Activated naive CD4-positive, alpha-beta T cell treated with Interleukin-2 at 50 U/mL for 16 hours (primary cell): ENCODE measurements at places on chromosomes 2 and 18.

- no peak for DNase-seq
Measured at GRCh38 chr2:9398881-9399780, 24.2 kb downstream of the ITGB1BP1 start.

GRCh38 chr2:54691445-54692135 lies 31.9 kb upstream of the EML6 start:
- no peak for DNase-seq

DNA sequence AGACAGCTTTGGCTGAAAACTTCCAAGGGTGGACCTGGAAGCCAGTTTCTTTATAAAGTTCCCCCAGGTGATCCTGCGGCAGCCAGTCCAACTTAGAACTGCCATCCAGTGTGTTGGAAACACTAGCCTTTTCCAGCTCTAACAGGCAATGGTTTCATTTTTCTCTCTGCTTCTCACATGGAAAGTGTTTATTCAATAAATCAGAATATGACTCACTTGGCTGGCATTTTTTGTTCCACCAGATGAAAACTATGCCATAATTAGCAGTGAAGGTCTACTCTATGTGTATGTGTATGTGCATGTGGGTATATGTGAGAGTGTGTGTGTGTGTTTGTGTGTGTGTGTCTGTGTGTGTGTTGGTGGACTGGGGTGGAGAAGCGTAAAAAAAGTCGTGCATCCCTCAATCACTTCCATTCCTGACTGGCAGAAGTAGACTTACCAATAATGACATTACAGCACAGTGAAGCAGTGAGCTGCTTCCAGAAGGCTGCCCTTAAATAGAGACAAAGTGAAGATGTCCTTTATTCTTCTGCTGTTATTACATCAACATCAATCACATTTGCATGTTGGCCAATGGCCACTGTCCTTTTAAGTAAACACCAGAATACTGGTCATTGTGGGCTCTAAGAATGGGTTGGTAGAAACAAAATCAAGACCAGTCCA lies 90.9 kb upstream of the SETBP1 start:
- DNase-seq, result no peak

GRCh38 chr2:107361751-107362381 lies 464.8 kb upstream of the RGPD4 start:
- DNase-seq, result no peak

GRCh38 chr2:36461039-36461681 lies 105.6 kb downstream of the CRIM1 start:
- no peak for DNase-seq

- DNase-seq, result no peak
Measured at GRCh38 chr2:227473122-227473461, 1.1 kb downstream of the AGFG1 start.

DNA sequence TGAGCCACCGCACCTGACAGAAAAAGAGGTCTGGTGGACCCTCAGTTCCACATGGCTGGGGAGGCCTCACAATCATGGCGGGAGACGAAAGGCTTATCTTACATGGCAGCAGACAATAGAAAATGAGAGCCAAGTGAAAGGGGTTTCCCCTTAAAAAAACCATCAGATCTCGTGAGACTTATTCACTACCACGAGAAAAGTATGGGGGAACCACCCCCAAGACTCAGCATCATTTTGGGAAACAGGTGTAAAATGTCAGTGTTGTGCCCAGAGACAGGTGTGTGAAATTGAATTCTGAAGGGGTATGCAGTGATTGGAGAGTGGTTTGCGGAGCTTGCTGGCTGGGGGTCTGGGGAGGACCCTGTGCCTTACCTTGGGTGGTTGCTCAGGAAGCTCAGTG lies 4.6 kb upstream of the D2HGDH start:
- no peak for DNase-seq

DNA sequence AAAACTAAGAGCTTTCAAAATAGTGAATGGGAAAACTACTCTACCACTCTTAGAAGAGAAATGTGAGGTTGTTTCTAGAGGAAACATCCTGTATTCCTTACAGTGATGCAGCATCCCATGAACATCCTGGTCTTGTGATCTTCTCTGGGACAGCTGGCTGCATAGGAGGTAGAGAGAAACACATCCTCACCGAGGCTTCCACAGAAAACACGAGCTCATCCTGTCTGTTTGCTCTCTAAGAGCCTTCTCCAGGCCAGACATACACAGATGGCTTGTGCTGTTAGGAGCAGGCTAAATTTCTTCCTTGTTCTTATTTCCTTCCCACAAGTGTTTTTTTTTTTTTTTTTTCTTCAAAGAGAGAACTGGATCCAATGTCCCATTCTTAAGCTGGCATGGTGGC lies 14.7 kb upstream of the FZD7 start:
- DNase-seq, result no peak

DNA sequence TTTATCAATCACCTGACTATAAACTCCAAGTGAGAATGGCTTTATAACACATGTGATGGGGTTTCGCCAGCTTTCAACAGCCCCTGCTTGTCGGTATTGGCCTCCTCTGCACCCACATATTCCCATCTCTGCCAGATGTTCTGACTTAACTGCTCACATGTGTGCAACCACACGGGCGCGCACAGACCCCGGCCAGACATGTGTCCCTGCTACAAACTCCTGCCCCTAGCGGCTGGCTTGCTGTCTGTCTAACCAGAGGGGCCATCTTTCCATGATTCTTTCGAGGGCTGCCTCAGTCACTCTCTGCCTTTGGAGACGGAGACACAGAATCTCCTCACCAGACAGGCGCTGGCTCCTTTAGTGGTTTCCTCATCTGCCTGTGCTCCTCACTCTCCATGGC lies 15.3 kb downstream of the STON1 start:
- no peak for DNase-seq

DNA sequence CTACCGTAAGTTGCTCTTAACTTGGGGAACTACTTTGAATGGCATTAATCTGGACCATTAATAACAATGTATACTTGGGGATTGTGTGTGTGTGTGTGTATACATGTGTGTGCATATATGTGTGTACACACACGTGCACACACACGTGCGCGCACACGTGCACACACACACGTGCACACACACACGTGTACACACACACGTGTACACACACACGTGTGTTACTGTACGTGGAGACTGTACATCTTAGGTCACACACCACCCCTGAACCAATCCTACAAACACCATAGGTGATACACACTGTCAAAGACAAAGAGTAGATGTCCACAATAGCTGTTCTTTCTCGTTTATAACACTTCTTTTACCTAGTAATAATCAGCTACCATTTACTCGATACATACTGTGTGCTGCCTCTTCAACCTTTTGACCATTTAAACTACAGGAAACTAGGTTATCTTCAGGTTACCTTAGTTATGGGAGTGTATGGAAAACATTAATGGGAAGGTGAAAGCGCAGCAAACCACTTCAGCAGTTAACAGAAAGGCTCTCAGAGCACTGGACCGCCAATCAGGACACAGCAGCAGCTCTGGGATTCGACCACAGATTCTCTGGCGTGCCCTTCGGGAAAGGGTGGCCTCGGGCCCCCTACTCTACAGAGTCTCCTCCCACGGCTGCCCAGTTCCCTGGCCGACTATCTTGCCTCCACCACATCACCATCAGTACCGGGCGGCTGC lies 894 bp upstream of the GCC2 start:
- no peak for DNase-seq

GRCh38 chr2:241904011-241904718 lies 34.6 kb downstream of the RTP5 start:
- DNase-seq, result no peak

DNA sequence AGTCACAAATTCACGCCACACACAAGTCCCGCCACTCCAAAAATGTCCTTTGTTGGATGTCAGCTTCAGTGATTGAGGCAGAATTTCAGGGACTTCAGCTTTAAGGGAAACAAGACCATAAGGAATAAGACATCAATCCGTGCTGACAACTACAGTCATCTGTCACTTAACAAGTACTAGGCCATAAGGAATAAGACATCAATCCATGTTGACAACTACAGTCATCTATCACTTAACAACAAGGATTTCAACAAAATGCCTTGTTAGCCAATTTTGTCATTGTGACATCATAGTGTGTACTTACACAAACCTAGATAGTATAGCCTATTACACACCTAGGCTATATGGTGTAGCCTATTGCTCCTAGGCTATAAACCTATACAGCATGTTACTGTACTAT lies 58.0 kb downstream of the ANTXR1 start:
- no peak for DNase-seq

GRCh38 chr2:162153608-162154224 lies 1.7 kb upstream of the GCG start:
- peak; percentile 62 for DNase-seq

GRCh38 chr2:220915092-220915623 lies 656.9 kb downstream of the EPHA4 start:
- DNase-seq, result no peak

- DNase-seq, result peak; percentile 45
Measured at GRCh38 chr2:25043241-25043867, 1.5 kb downstream of the EFR3B start.

GRCh38 chr2:120393456-120393855 lies 47.5 kb downstream of the INHBB start:
- DNase-seq, result no peak

- no peak for DNase-seq
Measured at GRCh38 chr2:226679389-226680065, 120.1 kb downstream of the IRS1 start.

DNA sequence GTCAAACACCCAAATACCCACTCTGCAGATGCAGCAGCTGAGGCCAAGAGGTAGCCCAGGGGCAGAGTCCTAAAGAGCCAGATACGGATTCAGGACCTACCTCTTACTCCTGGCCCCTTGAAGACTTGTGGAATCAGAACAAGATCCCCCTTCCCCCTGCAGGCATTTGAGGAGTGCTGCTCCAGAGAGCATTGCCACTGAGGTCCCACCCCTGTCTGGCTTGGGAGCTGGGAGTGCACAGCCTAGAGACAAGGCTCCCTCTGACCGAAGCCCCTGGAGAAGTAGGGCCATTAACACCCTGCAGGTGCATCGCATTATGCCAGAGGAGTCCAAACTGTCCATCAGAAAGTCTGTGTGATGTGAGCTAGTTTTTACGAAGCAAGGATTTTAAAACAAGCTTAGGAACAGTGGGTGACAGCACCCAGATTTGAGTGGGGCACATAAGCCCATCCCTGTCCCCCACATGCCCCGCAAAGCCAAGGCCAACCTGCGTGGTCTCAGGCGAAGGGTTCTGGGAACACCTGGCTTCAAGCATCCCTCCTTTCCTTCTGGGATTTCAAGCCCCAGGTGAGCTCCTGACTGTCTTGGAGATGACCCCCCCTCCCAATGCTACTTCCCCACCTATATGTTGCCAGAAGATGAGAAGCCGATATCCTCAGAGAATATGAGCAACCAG lies 48.4 kb downstream of the MTERF4 start:
- peak; percentile 1 for DNase-seq

GRCh38 chr2:149047118-149047517 lies 8.6 kb downstream of the LYPD6B start:
- DNase-seq, result no peak

DNA sequence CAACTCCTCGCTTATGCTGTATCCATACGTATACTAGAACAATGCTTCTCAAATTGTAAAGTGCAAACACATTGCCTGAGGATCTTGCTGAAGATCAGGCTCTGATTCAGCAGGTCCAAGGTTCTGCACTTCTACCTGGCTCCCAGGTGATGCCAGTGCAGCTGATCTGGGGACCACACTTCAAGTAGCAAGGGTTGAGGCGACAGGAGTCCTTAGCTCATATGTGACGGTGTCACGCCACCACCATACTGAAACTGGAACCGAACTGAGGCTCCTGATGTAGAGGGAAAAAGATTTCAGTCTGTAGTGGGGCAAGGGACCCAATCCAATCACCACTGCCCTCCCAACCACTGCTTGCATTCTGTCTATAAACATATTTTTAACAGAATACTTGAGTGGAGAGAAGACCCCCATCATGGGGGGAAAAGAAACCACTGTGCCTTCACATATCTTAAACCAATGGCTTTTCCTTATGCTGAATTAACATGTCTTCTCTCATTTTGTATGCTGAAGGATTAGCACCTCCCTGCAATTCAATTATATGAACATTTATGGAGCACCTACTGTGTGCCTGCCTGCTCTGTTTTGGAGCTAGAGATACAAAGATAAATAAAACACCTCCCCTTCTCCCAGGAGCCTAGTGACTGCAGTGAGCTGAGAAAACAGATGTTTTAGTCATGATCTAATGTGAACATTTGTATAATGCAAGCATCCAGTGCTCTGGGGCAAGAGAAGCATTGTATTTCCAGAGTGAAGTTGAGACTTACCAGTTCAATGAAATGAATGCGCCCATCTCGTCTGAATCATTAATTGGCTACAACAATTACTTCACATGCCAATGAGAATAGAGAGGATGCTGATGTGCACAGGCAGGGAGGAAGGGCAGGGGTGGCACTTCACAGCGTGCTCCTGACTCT lies 6.6 kb upstream of the ASAP2 start:
- DNase-seq, result no peak
